ENCODE measurements at places on chromosomes 2 and 18.
A peak's percentile ranks its signal among the peaks of the same experiment; 100 is the strongest.

- no peak for DNase-seq
Measured at GRCh38 chr2:186925514-186925913, 76.5 kb upstream of the ZSWIM2 start.

- DNase-seq: no peak
Measured at GRCh38 chr2:113291191-113291590, 12.5 kb upstream of the PAX8 start.

GRCh38 chr2:234973008-234973407 lies 21.2 kb downstream of the SH3BP4 start:
- no peak for DNase-seq

DNA sequence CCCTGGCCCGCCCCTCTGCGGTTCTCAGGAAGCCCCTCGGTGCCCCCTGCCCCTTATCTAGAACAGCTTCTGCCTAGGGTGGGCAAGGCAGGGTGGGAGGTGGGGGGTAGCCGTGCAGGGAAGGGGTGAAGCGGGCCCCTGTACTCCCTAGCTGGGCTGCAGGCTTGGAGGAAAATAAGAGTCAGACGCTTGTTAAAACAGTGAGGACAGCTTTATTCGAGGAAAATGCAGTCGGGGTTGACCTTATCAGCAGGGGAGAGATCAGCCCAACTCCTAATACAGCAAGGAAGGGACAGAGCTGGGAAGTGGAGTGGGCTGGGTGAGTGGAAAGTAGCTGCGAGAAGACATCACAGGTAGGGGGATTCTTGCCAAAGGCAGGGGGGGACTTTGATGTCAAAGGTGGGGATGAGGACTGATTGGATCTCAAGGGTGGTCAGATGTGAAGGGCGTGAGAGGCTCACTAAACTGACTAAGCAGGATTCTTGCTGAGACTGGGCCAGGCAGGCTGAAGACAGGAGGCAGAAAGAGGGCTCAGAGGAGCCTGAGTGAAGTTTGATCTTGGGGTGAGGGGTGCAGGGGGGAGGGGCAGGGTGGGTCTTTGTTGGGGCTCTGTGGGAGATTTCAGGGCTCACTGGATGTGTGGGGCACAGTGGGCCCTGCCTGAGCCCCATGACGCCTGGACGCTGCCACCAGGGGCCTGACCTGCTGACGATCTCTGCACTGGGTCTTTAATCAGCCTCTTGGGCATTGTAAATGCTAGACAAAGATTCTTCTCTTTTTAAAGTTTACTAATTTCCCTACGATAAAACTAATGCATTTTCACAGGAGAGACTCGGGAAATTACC lies 29.9 kb downstream of the HPCAL1 start:
- DNase-seq: no peak

GRCh38 chr2:207071820-207072219 lies 93.9 kb downstream of the KLF7 start:
- DNase-seq: peak; percentile 44

DNA sequence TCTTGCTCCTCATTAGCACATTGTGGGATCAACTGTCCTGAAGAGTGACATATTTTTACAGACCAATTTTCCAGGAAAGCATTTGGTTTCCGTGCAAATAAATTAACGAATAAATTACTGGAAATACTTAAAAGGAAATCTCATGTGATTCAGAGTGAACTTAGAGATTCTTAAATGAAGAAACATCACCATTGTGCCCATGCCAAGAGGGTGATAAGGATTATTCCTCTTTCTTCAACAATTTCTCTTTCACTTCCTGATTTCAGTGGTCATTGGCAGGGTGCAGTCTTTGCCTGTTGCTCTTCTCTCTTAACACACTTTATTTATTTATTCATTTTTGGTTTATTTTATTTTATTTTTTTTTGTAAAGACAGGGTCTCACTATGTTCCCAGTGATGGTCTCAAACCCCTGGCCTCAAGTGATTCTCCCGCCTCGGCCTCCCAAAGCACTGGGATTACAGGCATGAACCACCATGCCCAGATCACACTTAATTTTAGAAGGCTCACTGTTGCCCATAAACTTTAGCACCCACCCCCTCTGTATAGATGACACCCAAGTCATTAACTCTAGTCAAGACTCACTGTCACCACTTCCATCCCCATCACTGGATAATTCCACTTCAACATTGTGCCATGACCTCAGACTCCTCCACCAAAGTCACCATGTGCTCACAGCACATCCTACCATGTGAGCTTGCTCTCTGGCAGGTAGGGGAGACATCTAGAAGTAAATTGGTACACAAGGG lies 92.6 kb upstream of the CERS6 start:
- no peak for DNase-seq

DNA sequence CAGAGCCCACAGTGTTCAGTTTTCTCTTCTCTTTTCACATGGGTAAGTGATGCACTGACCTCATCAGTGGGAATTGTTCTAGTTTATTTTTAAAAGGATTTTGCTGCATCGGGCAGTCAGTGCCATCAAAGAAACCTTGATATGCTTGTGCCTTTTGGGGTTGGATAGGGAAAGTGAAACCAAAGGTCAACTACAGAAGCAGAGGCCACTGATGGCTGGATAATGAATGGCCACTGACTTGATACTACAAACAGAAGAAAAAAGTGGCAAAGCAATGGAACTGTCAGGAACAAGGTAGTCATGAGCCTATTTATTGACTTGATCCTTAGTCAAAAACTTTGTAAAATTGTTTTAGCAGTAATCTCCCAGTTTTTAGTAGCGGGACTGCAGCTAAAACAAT lies 636.3 kb upstream of the ZEB2 start:
- no peak for DNase-seq

DNA sequence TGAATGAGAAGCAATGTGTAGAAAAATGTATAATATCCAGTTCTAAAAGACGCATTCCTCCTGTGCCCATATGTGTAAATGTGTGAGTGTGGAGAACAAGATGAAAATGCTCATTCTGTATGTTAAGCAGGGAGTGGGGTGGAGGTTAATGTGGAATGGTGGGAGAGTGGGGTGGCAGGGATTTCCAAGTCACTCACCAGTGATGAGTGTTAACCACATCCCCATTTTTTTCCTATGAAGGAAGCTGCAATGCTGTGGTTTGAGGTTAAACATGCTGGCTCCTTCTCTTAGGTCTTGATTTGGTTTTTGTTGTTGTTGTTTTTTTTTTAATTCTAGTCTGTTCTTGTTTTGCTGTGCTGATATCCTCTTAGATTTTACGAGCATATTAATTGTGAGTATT lies 169.4 kb downstream of the NEDD4L start:
- DNase-seq: no peak

- no peak for DNase-seq
Measured at GRCh38 chr2:107473150-107473549, 353.5 kb upstream of the RGPD4 start.

- DNase-seq: no peak
Measured at GRCh38 chr18:79786786-79787526, 10.8 kb upstream of the KCNG2 start.

GRCh38 chr2:141468761-141469160 lies 662.1 kb downstream of the LRP1B start:
- no peak for DNase-seq

DNA sequence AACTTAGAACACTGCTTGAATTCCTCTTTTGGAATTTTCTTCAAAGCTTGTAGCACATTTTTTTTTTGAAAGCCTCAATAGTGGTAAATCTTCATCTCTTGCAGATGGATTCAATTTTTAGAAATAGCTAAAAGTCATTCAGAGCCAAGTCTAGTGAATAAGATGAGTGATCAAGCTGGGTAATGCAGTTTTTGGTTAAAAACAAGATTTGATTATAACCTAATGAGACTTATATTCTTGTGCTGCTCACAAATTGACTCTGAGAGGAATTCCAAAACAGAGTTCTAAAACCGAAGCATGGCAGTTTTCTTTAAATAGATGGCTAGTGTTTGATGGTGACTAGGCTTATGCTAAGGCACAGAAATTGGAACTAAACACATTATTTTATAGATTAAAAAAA lies 2072.6 kb upstream of the CELF4 start:
- no peak for DNase-seq

- DNase-seq: no peak
Measured at GRCh38 chr18:10660179-10660884, 134.5 kb downstream of the NAPG start.

DNA sequence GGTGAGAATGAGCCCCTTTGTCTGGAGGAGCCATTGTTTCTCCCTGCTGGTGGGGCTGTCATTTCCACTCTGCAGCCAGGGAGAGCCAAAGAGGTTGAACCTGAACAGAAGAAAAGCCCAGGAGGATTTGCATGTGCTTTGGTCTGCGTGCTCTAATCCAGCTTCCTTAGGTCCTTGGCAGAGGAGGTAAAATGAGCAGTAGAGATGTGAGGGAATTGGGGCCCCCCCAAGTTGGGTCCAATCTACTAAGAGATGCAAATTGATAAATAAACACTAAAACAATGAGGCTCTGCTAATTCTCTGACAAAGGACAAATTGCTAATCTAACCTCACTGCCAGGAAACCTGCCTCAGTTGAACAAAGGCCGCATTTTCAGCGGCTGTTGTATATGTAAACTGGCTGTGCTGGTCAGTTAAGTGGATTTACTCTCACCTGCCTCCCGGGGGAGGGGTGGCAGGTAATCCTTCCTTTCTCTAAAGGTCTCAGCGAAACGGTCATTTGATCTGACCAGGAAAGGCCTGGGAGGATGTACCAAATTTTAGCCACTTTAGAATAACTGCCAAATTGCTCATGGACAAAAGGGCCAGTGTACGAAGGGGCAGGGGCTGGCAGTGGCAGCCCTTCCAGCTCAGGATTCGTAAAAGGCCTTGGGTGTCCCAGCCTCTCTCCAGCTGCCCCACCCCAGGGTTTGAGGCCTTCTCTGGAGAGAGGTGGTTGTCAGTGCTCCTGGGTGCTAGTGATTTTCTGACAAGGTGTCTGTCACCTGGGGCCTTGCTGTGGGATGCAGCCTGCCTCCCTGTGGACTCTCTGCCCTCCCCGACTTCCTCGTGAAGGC lies 193.6 kb downstream of the MIB1 start:
- DNase-seq: no peak

DNA sequence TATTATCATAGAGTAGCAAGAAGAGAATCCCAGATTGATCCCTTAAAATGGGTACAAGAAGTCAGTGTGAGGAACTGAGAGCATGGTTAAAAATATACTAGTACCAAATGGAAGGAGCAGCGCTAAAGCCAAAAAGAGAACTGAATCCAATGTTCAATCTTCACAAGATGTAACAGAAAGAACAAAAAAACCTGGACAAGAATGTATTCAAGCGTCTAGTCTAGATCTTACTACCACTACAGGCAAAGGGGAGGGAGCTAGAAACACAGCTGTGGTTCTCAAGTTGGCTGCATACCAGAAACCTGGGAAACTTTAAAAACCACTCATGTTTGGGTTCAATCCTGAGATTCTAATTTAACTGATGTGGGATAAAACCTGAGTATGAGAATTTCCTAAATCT lies 57.5 kb downstream of the PIAS2 start:
- no peak for DNase-seq

DNA sequence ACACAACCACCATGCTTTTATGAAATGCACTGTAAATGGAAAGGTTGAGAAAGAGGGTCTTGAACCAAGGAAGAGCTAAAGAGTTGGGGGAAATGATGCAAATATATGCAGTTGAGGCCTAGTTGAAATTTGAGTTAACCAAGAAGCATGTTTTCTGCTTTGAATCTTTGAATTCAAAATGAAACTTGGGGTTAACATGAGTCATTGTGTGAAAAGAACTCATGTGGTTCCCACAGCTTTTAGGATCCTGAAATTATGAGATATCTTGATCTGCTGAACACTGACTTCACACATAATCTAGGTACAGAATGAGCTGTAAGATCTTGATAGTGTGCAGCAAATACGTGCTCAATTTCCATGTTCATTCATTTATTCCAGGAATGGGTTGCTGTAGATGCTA lies 422.9 kb upstream of the TRIB2 start:
- no peak for DNase-seq

GRCh38 chr2:237055386-237056100 lies 30.1 kb upstream of the COPS8 start:
- DNase-seq: no peak

DNA sequence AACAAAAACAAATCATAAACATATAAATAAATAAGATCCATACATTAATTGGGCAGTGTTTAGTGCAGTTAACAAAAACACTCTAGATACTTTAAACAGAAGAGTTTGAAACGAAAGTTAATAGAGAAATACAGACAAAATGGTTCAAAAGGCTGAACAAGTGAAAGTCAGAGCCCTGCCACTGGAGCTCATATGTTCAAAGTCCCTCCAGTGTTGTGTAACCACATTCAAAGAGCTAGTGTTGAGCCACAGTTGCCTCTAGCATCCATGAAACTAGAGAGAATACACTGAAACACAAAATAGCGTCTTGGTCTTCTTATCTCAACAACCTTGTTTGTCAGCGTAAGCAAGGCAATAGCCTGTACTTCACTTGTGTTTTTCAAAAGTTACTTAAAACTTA lies 1309.8 kb upstream of the NRXN1 start:
- no peak for DNase-seq

DNA sequence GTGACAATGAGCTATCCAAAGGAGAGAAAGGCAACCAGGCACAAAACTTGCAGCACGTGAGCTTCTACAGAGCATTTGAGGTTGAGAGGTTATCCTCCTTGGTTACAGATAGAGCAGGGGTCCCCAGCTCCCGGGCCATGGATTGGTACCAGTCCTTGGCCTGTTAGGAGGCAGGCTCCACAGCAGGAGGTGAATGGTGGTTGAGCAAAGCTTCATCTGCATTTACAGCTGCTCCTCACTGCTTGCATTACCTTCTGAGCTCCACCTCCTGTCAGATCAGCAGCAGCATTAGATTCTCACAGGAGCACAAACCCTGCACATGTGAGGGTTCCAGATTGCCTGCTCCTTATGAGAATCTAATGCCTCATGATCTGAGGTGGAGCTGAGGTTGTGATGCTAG lies 57.8 kb upstream of the ST8SIA3 start:
- DNase-seq: no peak

GRCh38 chr2:86787736-86788135 lies 3.0 kb downstream of the CD8A start:
- no peak for DNase-seq

Measured in SK-N-DZ (cell line).